ENCODE measurements at places on chromosomes 5 and 9.
A peak's percentile ranks its signal among the peaks of the same experiment; 100 is the strongest.

DNA sequence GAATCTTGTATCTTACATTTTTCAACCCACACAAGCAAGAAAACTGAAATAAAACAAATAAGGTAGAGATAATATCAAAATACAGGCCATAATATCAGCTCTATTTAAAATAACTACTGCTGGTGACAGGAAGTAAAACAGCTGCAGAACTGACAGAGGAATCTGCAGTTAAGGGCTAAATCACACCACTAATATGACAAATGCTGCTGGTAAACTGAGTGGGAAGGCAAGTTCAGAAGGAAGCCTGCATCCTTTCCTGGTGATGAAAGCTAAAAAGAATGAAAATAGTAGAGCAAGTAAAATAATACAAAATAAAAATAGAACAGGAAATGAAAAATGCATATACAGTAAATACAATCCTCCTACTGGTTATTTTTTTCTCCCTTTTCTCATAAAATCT, 1293.7 kb upstream of the C9orf72 start:
- DNase-seq: no peak

GRCh38 chr9:115069302-115069701, 48.7 kb downstream of the TNC start:
- DNase-seq: no peak

GRCh38 chr5:980001-980588, 28.5 kb upstream of the NKD2 start:
- DNase-seq: peak; percentile 86

DNA sequence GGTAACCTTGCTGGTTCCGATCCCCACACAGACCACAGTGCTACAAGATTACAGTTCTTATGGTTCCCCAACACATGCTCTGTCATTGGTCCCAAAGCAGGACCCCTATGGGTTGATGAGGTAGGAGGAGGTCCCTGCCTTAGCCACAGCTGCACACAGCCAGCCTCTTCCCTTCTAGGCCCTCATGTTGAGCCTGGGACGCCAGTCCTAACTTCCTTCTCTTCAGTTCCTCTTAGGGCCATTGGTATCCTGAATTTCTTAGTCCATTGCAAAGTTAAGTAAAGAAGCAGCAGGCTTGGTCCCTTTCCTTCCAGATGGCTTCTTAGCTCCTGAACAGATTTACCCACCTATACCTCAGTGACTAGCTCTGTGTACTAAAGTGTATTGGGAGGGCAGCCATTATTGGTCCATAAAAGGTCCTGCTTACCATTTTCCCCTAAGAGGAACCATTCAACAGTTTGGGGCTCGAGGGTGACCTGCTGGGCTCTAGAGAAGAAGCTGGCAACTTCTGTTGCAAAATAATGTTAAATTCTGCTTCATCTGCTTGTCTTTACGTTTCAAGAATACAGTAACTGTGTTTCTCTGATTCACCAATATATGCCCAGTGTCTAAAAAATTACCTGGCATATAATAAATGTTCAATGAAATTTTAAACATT, 50.2 kb downstream of the PDCD1LG2 start:
- DNase-seq: no peak

DNA sequence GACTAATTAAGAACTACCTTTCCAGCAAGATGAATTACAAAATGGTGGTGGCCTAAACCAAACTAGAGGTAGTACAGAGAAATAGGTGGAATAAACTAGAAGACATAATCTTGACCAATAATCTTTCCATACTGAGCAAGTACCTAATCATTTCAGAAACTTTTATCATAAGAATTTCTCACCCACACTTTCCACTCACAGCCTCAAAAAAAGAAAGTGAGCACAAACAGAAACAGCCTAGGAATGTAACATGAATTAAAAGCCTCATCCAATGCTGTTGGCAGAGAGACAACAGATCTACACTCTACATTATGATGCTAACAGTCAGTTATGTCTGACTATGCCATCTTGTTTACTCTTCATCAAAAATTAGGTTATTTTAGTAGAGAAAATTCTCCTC, 1.3 kb downstream of the RNF38 start:
- no peak for DNase-seq

GRCh38 chr5:53160895-53161294, 51.3 kb upstream of the MOCS2 start:
- no peak for DNase-seq

GRCh38 chr9:98173181-98173580, 19.3 kb downstream of the CORO2A start:
- DNase-seq: no peak

DNA sequence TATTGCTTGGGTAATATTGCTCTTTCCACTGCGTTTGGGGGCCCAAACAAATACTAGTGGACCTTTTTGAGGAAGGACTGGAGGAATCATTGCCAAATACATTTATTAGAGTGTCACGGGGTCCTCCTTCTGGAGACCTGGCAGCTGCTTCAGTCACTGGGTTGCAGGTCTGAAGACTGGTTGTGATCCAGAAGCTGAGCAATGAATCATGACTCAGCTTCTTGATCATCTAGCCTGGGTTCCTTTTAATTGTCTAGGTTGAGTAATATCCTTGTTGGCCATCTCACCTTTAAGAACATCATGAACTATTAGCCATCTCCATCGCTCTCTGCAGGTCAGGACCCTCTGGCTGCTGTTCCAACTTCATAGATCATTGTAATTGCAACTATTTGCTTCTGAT, 15.4 kb upstream of the UBAP1 start:
- no peak for DNase-seq

DNA sequence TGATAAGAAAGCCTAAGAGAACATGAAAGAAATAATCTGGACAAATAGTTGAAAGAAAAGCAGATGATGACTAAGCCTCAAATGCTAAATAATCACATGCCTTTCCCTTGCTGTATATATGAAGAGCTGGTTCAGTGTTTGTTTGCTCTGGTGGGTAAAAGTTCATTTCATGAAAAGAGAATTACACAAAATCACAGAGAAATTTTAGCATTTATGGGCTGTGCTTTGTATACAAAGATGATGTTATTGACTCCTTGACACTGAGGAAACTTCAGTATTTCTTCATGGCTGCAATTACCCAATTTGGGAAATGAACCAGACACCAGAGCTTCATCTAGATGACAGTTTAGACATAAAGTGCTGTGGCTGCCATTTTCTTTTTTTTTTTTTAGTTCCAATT, 527.2 kb downstream of the NR2F1-AS1 start:
- DNase-seq: peak; percentile 39

DNA sequence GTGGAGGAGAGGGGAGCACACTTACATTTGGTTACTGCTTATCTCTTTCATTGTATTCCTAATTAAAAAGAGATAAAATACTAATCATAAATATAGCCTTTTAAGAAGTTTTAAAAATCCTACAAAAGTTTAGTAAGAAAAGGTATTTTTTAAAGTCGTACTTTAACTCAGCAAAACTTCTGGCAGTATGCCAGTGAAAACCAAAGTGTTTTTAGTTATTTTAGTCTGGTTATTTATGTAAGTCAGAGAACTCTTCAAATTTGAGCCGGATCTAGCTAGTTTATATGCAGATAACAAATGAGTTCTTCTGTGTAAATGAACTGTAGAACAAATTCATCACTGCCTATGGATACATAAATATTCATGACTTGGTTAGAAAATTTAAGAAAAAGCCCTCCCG, 36.5 kb upstream of the ANKDD1B start:
- DNase-seq: no peak

DNA sequence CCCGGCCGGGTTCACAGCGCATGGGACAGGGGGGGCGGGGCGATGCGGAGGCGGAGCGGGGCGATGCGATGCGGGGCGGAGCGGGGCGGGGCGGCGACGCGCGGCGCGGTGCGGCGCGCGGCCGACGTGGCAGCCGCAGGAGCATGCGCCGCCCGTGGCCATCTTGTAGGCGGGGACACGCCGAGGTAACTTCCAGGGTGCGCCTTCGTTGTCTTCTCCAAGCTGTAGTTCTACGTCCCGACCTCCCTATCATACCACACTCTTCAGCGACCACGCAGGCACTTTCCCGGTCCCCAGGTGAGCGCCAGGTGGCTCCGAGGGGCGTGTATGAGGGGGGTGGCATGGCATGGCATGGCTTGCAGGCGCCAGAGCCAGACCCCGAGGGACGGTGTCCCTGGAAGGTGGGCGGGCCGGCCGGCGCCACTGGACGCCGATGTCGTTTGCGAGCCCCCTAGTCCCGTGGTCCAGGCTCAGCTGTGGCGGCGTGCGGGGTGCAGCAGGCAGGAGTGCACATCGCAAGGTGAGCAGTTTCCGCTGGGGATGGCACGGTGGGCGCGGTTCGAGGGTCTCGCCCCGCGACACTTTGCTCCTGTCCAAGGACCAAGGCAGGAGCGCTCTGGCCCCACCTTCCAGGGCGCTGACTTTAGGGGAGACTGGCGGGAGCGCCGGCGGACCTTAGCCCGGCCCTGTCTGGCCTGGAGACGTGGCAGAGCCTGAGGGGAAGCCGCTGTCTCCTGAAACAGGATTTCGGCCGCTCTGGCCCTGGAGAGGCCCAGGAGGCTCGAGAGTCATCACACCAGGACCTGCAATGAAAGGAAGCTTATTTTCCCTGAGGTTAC, at the start of gene PRRC1:
TSS of gene PRRC1 (plus strand) at position 161 of the 839 bp plus-strand sequence. CDS start 5,840 bp downstream, outside the sequence.
- DNase-seq: peak; percentile 40

DNA sequence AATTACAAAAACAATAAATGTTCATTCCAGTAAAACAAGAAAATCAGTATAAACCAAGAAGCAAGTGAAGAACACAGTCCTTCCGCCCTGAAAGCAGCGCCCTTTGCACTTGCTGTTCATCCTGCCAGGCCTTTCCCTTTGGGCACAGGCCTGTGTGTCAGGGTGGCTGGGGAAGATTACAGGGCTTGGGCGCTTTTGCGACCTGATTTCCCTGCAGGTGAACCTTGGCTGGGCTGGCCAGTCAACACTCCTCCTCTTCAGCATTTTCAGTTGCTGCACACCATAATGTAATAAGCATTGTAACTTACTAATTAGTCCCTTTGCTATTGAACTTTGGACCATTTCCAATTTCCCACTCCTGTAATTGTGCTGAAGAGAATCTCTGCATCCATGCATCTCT, 38.6 kb upstream of the TDRD7 start:
- DNase-seq: no peak

DNA sequence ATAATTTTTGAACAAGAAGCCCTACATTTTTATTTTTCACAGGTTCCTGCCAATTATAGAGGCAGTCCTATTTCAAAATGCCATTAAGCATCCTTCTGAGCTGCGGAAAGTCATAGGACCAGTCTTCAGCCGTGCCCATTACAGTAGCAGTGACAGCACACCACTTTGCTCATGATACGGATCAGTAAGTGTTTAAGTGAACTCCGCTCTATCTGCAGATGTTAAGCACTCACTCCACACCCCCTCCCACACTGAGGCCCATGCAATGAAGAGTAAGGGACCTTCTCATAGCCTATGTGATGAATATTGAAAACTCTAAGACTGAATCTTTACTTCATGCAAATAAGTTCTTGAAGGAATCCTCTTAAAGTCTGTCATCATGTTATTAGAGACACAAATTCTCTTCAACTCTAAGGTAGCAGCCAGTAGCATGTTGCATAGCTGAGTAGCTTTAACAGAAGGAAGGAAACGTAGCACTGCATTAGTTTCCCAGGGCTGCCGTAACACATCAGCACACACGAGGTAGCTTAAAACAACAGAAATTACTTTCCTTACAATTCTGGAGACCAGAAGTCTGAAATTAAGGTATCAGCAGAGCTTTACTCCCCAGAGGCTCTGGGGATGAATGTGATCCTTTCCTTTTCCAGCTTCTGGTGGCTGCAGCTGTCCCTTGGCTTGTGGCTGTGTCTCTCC, 20.3 kb upstream of the TAF11L2 start:
- no peak for DNase-seq

DNA sequence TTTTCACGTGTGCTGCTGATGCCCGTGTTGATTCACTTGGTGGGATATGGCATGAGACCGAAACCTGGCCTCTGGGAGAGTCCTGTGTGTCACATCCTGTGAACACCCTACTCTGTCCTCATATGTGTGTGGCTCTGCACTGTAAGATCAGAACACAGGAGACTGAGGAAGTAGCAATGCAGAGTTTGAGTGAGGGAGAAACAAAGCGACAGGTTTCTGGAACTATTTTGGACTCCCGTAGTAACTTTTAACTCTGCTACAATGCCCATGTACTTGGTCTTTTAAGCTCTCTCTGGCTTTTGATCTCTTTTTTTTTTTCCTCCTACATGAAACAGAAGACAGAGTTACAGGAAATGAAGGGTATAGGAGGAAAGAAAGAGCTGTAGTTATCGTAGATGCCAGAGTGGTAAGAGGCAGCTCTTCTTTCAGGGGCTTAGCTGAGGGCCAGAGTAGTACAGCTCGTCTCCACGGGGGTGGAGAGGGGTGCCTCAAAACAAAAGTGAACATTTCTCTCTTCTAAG, 26.6 kb downstream of the GRAMD2B start:
- no peak for DNase-seq

DNA sequence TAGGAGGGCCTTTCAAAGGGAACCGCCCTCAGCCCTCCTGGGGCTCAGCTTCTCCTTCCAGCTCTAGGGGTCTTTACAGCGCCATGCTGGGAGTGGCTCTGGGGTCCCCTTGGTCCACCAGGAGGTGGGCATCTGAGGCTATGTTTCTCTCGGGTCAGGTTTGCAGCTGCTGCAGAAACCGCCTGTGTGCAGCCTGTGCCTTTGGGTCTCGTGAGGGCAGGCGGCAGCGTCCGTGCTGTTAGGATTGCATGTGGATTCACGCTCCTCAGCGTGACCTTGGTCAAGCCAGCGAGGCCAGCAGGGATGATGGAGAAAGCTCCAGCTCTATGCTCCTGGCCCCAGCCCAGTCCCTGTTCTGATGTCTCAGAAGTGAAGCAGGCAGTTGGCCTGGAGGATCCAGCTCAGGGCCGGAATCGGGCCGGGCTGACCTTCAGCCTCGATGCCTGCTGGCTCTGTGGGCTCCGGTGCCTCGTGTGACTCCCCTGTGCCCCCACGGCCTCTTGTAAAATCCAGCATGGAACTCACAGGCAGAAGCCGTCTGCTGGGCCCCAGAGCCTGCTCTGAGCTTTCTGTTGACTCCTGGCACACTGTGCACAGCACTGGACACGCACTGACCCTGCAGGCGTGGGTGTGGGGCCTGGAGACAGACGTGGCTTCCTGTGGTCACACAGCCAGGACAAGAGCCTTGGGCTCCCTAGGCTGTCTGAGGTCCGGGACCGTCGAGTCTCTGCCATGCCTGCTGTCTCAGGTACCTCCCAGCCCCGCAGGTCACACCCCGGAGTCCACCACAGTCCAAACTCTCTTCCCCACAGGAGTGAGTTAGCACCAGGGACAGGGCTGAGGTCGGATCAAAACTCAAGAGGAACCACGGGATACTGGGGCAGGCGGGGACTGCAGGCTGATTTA, 54.3 kb downstream of the TRIP13 start:
- no peak for DNase-seq

- no peak for DNase-seq
Measured at GRCh38 chr9:36141288-36141687, 4.8 kb downstream of the GLIPR2 start.

DNA sequence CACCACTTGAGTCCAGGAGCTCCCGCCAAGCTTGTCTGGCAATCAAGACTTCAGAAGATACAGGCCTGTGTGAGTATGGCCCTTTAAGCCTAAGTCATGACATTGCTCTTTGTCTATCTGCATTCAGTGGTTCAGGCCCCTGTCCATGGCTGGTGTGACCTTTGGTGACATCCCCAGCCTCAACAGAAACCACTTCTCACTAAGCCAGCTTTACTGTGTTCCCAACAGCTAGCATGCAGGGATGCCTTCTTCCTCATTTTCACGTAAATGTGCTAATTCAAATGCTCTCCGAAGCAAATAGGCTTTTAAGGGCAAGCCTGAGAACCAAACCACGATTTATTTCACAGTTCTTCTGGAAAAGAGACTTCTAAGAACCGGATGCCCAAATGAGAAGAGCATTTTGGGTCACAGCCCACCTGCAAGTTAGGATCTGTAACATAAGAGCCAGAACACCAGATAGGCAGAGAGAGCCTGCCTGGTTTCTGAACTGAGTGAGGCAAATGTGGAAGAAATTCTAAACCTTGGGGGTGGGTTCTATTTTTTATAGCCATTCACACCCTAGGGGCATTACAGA, 14.9 kb downstream of the CD180 start:
- DNase-seq: no peak

All from COLO829 (cell line).